Astrocyte (in vitro differentiated cells and primary cell): ENCODE measurements at places on chromosomes 3 and 15.
A peak's percentile ranks its signal among the peaks of the same experiment; 100 is the strongest.

DNA sequence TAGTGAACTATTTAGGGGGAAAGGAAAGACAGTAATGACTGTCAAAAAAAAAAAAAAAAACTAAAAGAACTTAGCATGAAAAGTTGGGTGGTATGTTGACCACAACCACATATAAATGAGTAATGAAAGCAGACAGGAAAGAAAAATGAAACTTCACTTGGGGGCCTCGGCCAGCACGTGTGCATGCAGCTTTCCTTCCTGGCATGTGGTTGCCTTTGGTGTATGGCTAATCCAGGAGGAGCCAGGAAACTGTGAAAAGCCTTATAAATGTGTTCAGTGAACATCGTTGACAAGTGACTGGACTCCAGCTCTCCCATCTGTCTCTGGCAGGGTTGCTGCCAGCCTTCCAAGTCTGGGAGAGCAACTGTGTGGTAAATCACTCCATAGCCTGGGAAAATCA is 195.1 kb downstream of the DTWD1 start:
- no peaks in the 10 kb centered on the region for H3K36me3 ChIP-seq
- H3K4me1 ChIP-seq, result peaks cover 7% of the 10 kb centered on the region
- H3K27me3 ChIP-seq, result no peaks in the 10 kb centered on the region
- H3K4me3 ChIP-seq, result no peak overlapping the region
- no peak overlapping the region for H3K27ac ChIP-seq

DNA sequence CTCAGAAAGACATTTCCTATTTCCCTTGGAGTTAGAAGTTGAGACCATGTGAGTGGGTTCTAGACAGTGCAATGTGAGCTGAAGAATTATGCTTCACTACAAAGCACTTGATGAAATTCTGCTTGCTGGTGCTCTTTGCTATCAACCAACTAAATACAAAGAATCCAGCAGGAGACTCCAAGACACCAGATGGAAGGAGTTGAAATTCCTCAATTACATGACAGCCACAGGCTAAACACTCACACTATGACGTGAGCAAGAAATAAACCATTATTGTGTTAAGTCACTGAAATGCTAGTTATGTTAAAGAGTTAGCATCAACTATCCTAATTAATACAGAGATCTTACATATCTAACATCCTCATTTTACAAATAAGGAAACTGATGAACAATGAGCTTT is 8.2 kb upstream of the MAP4 start:
- no peaks in the 10 kb centered on the region for H3K27me3 ChIP-seq
- no peaks in the 10 kb centered on the region for H3K36me3 ChIP-seq
- H3K4me3 ChIP-seq, result no peak overlapping the region
- H3K27ac ChIP-seq, result no peak overlapping the region
- no peaks in the 10 kb centered on the region for H3K4me1 ChIP-seq
- DNase-seq, result no peak

DNA sequence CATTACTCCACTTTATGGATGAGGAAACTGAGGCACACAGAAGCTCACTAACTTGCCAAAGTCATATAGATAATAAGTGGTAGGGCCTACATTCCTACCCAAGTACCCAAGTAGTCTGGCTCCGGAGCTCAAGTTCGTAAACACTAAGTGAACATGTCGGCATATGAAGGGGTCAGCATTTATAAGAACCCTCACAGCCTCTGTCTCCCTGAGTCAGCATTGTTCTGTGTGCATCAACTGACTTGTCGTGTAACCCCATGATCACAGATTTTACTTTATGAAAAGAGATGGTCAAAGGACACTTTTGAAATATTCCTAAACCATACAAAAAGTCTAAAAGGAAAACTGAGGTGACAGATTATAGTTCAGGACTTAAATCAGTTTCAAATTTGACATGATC is 260.1 kb upstream of the CCDC54 start:
- H3K4me3 ChIP-seq, result no peak overlapping the region
- H3K27ac ChIP-seq, result no peak overlapping the region
- no peaks in the 10 kb centered on the region for H3K36me3 ChIP-seq

DNA sequence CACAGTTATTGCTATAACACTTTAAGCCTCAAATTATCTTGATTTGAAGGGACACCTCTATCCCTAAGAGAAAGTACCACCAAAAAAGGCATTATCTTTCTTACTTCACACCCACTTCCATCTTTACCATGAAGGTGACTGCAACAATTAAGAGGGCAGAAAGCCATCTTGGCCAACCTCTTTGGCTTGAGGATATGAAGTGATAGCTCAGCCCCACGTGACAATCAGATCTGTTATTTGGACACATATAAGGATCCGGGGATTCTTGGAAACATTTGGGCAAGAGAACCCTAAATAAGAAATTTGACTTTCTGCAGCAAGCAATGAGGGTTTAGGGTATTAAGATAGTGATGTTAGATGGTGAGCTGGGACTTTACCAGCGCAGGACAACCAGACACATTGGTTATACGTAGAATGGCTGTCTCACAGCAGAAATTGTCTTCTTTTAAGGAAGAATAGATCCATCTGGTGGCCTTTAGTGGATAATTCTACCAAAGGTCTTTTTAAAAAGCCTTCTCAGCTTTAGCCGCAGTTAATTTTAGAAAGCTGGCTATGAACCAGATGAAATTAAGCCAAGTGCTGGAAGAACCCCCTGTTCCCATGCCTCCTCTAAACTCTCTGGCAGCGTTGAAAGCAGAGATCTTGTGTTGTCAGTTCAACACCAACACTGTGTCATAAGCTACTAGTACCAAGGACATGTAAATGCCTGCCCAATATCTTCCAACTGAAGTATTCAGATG is 12.3 kb downstream of the HCLS1 start:
- DNase-seq, result no peak
- H3K4me3 ChIP-seq, result no peak overlapping the region
- H3K27ac ChIP-seq, result no peak overlapping the region
- no peaks in the 10 kb centered on the region for H3K27me3 ChIP-seq
- no peaks in the 10 kb centered on the region for H3K4me1 ChIP-seq

- DNase-seq, result no peak
- no peak overlapping the region for H3K27ac ChIP-seq
- H3K27me3 ChIP-seq, result no peaks in the 10 kb centered on the region
- H3K4me3 ChIP-seq, result no peak overlapping the region
Observed at GRCh38 chr15:99967841-99968371, 234.7 kb upstream of the LYSMD4 start.

DNA sequence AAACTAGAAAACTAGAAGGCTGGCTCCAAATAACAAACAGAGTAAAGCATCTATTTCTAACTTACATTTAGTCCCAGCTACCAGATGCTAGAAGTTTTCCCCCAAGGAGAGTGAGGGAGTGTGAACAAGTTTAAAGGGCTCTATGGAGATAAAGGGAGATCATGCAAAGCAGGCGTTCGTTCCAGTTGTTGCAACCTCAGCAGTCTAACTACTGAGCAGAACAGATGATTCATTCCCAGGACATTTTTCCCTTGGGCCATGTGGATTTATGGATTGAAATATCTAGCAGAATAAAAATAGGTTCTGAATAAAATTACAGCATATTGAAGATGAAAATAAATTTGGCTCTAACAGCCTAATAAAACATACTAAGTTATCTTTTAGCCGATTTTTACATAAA is 154.8 kb upstream of the TTC14 start:
- no peaks in the 10 kb centered on the region for H3K36me3 ChIP-seq
- no peaks in the 10 kb centered on the region for H3K27me3 ChIP-seq
- no peak overlapping the region for H3K4me3 ChIP-seq
- no peaks in the 10 kb centered on the region for H3K4me1 ChIP-seq
- DNase-seq, result no peak

- H3K27me3 ChIP-seq, result no peaks in the 10 kb centered on the region
- peak; percentile 89 for DNase-seq
- H3K4me1 ChIP-seq, result peaks cover 32% of the 10 kb centered on the region
- no peaks in the 10 kb centered on the region for H3K36me3 ChIP-seq
- peak overlapping the region; percentile 59 for H3K27ac ChIP-seq
Observed at GRCh38 chr3:159882790-159883779, 105.5 kb upstream of the IL12A start.

GRCh38 chr3:52182196-52182595 is 15.8 kb upstream of the ALAS1 start:
- no peaks in the 10 kb centered on the region for H3K27me3 ChIP-seq
- no peak overlapping the region for H3K27ac ChIP-seq
- H3K4me1 ChIP-seq, result no peaks in the 10 kb centered on the region

DNA sequence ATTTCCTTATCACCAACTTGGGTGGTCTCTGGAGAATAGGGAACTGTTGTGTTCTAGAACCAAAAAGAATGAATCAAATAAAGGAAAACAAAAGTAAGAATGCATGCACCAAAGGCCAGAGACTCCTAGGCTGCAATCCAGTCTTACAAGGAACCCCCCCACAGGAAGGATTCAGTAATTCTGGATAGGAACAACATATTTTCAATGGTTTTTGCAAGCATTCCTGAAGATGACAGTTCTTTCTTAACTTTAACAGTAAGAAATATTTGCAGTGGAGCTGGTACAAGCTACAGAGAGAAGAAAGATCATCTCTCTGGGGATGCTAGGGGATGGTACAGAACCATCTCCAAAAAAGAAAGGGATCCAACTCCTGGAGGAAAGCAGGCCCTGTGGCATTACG is 116.2 kb upstream of the CHRM5 start:
- H3K4me1 ChIP-seq, result peaks cover 10% of the 10 kb centered on the region
- H3K36me3 ChIP-seq, result no peaks in the 10 kb centered on the region
- H3K27me3 ChIP-seq, result no peaks in the 10 kb centered on the region
- H3K27ac ChIP-seq, result peak overlapping the region; percentile 54

DNA sequence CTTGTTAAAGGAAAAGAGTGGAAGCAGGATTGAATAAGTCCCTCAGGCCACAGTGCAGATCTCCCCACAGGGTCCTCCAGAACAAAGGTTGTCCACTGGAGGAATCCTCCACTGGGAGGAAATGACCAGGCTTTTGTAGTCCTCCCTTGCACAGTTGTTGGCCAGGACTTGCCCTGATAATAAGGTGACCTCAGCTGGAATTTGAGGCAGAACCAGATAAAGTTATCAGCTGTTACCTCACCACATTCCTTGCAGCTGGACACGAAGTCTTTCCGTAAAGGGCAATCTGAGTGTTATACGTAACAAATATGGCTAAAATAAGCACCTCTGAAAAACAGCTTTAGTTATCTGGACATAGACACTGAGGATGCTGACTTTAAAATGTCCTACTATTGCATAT is 83.5 kb upstream of the NAALADL2 start:
- H3K27me3 ChIP-seq, result no peaks in the 10 kb centered on the region
- H3K4me3 ChIP-seq, result no peak overlapping the region
- no peaks in the 10 kb centered on the region for H3K36me3 ChIP-seq
- peak overlapping the region; percentile 13 for H3K27ac ChIP-seq

DNA sequence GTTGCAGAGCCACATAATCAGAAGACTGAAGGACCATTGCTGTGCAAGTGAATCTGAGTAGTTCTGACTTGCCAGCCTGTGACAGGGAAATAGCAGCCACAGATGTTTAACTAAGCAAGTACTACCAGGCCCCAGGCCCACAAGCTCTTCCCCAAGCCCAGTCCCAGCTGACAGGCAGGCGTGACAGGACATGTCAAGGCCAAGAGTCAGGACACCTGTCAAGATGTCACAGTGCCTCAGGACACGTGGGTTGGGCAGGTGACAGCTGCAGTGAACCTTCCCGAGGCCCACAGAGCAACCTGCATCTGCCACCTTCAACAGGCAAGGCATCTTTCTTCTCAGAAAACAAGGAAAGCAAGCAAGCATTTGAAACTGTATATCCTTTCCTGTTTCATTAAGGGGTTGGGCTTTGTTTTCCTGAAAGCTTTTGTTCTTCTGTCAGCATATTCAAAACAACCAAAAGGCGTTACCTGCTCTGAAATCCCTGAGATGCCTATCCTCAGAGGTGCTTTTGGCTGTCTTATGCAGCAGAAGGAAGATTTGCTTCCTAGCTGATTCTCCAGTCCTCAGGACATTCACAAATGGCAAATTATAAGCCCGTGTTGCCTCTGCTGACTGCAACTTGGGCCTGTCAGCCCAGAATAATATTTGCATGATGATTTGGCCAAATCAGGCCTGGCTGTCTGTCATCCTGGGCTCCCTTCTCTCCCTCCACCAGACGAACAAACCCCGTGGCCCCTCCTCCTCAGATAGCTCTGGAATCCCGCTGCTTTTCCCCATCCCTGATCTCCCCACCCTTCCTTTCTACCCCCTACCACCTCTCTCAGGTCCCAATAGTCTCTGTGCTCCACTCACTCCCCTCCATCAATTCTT is 171.8 kb upstream of the WNT5A start:
- no peaks in the 10 kb centered on the region for H3K36me3 ChIP-seq
- no peaks in the 10 kb centered on the region for H3K4me1 ChIP-seq
- no peak overlapping the region for H3K4me3 ChIP-seq

DNA sequence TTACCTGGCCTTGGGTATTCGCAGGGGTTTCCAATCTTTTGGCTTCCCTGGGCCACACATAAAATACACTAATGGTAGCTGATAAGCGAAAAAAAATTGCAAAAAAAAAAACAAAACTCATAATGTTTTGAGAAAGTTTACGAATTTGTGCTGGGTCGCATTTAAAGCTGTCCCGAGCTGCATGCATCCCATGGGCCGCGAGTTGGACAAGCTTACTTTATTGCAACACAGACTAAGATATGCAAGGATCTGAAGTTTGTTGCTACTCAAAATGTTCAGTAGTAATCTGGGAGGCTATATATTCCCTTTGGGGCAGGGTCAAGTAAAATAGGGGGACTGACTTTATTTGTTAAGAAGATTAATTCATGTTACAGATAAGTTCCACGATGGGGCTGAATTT is 247.9 kb downstream of the CD47 start:
- H3K36me3 ChIP-seq, result no peaks in the 10 kb centered on the region
- no peak for DNase-seq
- no peak overlapping the region for H3K27ac ChIP-seq
- no peaks in the 10 kb centered on the region for H3K4me1 ChIP-seq

DNA sequence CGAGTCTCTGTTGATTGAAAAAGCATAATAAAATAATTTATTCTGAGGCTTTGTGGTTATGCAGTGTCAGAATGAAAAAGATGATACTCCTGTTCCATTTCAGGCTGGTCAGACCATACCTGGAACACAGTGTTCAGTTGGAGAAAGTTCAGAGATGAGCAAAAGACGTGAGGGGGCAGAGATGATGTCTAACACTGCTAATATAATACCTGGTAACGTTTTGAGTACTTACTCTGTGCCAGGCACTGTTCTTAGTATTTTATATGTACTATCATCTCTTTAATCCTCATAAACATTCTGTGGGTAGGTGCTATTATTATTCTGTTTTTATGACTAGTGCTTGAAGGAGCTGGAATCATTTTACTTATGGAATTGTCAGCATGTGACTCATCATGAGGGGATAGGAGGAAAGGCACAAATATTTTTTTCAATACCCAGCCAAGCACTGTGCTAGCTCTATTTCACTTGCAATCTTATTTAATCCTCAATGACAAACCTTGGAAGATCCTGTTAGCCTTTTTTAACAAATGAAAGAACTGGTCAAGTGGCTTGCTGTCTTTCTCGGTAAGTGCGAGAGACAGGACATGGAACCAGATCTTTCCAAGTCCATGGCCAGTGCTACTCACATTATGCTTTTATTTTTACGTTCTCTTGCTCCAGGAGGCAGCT is 31.8 kb downstream of the IQGAP1 start:
- no peaks in the 10 kb centered on the region for H3K27me3 ChIP-seq
- peaks cover 34% of the 10 kb centered on the region for H3K4me1 ChIP-seq
- H3K4me3 ChIP-seq, result peak overlapping the region; percentile 19
- peak; percentile 90 for DNase-seq
